NCI-H82 (cell line): ENCODE measurements at places on chromosomes 3 and 15.

DNA sequence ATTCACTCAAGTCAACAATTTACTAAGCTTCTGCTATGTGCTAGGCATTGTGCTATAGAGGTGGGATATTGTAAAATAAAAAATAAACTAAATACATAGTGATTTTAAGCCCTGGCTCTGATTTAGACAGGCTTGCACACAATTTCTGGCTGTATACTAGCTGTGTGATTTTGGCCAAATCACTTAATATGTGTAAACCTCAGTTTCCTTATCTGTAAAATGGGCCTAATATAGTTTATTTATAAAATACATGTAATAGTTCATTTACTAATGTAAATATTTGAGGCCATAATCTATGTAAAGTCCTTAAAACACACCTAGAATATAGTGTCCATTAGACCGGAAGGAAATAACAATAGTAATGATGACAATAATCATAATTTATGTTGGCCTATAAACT is 363.1 kb downstream of the CLSTN2 start:
- no peak for DNase-seq

GRCh38 chr15:95018888-95019545 is 787.7 kb downstream of the MCTP2 start:
- no peak for DNase-seq

DNA sequence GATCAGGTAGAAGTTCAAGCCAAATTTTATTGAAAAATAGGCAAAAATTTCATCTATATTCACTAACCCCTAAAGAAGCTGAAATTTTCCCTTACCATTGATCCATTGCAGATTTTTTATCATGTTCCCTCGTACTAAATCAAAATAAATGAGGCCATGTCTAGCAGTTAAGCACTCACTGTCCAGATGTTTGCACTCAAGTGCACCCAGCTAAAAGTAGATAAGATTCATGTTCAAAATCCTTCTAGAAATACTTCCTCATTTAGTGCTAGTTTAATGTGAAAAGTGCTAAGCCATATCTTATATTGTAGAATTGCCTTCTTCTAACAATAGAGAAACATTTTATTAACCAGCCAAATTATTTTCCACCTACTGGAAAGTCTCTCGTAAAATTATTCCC is 164.7 kb upstream of the UBE2E2 start:
- DNase-seq: no peak

DNA sequence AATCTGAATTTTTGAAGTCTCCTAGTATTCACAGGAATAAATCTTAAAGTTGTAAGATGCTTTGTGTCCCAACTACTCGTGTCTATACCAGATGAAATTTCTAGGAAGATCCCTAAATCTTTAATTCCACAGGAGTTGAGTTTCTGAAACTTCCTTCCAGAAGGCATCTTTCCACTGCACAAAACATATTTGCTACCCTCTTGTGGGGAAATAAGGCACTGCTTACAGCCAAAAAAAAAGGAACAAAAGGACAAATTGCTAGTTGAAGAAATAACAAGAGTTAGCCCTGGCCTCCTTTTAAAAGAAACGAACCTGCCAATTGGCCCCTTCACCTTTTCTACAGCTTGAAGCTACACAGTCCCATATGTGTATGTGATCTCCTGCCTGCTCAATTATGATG is 54.0 kb downstream of the TAFA4 start:
- DNase-seq: peak; percentile 28

- no peak for DNase-seq
These were observed 3.9 kb downstream of the RPL35A start for GRCh38 chr3:197953881-197954280.

DNA sequence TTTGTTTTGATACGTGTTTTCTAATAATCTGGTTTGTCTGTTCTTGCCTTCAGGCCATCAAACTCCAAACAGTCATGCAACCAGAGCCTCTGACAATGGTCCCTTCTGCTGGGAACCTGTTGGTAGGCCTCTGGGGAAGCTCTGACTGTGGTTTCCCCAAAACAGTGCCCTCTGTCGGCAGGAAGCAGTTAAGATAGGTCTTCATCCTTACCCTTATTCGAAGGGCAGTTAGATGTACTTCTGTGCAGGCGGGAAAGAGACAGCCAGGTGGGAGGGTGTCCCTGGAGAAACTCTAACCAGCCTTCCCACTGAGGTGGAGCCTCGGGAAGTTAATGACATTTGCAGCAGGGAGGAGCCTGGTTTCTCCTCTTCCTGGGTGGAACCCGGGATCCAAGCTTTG is 81.6 kb upstream of the CHMP2B start:
- DNase-seq: peak; percentile 54

DNA sequence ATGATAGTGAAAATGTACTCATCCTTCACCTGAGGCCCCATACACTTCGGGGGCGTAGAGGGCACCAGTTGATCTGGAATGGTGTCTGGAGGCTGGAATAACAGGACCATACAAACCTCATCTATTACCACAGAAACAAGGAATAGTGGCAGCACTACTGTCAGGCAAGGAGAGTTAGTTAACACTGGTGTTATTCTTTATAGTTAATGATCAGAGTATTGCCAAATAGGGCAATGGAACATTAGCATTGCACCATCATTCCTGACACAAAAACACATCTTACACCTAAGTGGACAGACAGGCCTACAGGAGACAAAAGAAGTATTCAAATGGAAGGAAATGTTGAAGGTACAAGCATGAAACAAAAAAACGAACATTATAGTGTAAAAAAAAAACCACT is 137.0 kb upstream of the UBP1 start:
- no peak for DNase-seq

GRCh38 chr3:55719508-55719907 is 232.4 kb upstream of the WNT5A start:
- no peak for DNase-seq

- DNase-seq: no peak
These were observed 82.9 kb upstream of the BOC start for GRCh38 chr3:113128386-113129015.

DNA sequence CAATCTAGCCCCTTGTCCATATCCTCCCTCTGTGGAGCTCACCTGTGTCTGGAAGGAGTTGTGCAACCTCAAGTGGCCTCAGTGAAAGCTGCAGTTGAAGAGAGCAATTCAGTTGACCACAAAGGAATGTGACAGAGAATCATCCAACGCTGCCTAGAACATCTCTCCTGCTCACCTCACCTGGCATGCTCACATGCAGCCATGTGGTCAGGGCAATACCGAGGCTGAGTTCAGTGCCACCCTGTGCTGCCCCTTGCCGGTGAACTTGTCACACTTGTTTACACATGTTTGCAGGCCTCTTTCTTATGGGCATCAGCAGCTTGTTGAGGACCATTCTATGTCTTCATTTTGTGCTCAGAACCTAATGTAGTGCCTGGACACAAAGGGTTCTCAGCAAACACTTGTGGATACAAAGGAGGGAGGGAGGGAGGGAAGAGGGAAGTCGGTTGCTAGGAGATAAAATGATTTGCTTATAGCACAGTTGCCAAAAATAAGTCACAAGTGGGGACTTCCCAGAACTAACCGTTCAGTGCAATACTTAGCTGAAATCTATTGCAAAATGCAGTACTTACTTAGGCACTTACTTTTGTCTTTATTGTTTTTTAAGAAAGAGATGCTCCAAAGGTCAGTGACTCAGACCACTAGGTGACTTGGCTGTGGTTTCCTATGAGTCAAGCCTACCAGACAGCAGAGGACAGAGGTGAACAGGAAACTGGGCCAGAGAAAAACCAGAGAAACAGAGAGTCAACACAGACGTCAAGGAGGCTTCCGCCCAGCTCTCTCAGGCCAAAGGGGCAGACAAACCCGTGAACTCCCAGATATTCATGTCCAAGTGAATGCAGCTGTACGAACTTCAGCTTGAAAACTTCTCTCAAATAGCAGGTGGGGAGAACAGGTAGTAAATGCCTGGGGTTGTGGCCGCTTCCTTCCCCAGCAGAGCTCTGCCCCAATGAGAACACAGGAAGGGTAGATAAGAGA is 227.8 kb upstream of the CTNNB1 start:
- no peak for DNase-seq

DNA sequence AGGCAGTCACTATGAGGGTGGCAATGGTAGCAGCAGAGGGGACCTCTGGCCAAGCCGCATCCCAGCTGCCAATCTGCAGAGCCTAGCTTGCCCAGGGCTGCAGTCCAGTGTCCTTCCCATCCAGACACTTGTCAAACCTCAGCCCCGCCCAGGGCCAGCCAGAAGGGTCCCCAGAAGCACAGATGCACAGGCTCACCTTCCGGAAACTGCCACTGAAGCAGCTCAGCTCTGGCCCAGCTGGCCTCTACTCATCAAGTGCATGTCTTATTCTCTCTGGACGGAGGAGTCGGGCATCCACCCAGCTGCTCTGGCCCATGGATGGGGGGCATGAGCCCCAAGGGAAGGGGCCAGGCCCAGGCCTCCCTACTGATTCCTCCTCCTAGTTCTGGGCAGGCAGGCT is 69.2 kb downstream of the DNAJB8 start:
- DNase-seq: no peak

DNA sequence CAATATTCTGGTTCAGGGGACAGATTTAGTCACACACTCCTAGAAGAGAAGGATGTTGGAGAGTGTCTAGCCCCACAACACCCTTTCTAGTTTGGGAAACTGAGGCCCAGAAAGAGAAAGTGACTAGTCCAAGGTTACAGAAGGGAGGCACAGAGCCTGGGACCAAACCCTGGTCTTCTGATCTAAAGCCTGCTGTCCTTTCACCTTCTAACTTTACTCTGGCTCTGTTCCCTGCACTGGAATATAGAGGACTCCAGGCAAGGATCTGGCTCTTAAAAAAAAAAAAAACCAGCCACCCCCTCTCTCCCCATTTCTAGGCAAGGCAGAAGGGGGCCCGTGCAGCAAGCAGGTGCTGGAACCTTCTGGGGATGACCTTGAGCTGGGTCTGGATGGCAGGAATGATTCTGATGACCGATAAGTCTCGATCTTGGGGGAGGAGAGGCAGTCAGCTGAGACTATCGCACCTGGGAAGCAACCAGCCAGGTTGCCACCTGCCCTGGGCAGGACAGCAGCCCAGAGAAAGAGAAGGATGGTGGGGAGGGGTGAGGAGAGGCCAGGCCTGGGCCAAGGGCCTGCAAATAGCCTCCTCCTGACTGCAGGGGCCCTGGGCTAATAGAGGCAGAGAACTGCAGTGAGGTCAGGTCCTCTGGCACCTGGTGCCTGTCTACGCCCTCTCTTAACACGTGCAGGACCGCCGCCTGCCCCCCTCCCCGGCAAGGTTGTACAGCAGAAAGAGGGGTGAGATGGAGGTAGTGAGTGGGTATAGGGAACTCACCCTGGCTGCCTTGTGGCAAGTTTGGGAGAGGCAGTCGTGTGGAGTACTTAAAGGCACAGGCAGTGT is 30.4 kb upstream of the RHCG start:
- no peak for DNase-seq

- no peak for DNase-seq
These were observed 39.6 kb downstream of the MLH1 start for GRCh38 chr3:37032961-37033360.

- no peak for DNase-seq
These were observed 94.0 kb downstream of the ETFA start for GRCh38 chr15:76217029-76217881.

DNA sequence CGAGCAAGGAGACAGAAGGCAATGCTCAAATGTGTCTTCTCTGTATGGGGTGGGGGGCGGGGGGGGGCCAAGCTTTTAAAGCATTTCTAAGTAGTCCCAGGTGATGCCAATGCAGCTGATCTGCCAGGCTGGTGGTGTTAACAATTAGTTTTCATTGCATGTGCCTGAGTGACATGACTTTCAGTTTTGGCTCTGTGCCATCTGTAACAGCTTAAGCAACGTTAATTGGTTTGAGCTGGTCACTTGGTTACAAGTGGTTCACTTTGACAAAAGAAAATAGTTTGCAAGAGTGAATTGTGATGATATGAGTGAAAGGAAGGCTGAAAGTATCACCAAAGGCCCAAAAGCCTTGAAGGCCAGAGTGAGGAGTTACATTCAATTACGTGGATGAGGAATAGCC is 26.4 kb upstream of the LRIG1 start:
- DNase-seq: peak; percentile 89

DNA sequence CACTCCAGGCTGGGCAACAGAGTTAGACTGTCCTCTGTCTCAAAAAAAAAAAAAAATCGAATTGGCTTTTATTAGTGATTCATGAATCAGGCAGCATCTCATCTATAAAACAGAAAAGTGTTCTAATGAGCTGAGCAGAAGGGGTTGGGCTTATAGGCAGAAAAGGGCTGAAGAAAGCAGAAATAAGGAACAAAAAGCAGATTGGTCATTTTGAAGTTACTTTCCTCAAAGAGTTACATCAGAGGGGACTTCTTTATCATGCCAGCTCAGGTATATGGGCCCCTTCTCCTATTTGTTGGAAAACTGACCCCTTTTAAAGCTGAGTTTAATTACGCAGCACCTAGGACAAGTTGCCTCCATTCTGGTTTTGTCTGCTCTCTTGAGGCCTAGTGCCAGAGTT is 722 bp upstream of the POGLUT1 start:
- DNase-seq: peak; percentile 43

DNA sequence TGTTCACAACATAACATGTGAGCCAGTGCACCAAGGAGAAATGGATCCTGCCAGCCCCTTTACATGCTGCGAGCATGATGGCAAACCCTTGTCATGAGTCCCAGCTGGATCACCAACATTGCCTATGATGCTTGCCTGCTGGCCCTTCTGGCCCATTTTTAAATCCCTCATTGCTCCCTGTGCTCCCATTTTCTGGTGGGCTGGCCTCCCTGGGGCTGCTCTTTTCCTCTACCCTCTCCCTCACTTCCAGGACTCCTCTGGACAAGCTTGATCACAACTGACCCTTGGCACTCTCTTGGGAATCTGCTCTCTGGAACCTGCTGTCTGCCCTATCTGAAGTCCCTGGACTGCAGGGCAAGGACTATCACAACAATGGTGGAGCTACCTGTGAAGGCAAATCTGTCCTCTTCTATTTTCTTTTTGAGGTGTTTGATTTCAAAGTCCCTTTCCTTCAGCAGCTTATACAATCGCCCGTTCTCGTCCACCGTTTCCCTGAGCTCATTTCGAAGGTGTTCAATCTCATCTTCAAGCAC is 16.3 kb downstream of the CCDC13 start:
- no peak for DNase-seq

DNA sequence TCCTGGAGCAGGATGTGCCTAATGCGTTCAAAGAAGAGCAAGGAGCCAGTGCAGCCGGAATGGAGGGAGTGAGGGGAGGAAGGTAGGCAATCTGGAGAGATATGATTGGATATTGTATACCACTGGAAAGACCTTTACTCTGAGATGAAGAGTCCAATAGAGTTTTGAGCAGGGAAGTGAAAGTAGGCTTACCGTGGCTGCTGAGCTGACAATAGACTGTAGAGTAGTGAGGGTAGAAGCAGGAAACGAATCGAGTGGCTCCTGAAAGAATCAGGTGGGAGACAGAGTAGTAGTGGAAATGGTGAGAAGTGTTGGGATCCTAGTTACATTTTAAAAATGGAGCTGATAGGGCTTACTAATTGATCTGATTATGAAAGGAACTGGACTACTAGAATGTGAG is 51.8 kb upstream of the NUDT16 start:
- no peak for DNase-seq

- DNase-seq: peak; percentile 92
These were observed 123.2 kb upstream of the BNIP2 start for GRCh38 chr15:59812250-59812870.

DNA sequence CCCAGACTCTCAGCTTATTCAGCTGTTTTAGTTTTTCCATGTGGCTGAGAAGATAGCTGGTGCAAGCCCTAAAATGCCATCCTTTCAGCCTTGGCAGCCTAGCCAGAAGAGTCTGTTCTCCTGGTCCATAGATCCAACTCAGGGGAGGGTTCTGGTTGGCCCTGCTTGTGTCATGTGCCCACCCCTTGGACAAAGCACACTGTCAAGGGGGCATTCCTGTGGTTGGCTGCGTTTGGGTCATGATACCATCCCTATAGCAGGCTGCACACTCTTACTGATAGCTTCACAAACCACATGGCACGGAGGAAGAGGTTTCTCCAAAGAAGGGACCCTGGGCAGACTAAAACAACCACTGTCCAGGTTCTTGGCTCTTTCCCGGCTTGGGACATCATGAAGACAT is 8.4 kb upstream of the FSTL1 start:
- DNase-seq: no peak
